Upper lobe of right lung (tissue), 1 donor: ENCODE measurements at places on chromosomes 6 and 20. TPM values are rescaled to one million over a fixed set of nuclear protein-coding genes. Genes with fewer than 3 reads are reported as not detected.
A peak's percentile ranks its signal among the peaks of the same experiment; 100 is the strongest.

Gene SCUBE3
- total RNA-seq = 0.46 TPM

Gene SLC17A5
- total RNA-seq = 26.5 TPM

GRCh38 chr6:84953111-84953755, 188.8 kb upstream of the TBX18 start:
- no peak overlapping the region for H3K27ac ChIP-seq
- DNase-seq = no peak
- no peaks in the 10 kb centered on the region for H3K4me1 ChIP-seq
- H3K36me3 ChIP-seq = no peaks in the 10 kb centered on the region

DNA sequence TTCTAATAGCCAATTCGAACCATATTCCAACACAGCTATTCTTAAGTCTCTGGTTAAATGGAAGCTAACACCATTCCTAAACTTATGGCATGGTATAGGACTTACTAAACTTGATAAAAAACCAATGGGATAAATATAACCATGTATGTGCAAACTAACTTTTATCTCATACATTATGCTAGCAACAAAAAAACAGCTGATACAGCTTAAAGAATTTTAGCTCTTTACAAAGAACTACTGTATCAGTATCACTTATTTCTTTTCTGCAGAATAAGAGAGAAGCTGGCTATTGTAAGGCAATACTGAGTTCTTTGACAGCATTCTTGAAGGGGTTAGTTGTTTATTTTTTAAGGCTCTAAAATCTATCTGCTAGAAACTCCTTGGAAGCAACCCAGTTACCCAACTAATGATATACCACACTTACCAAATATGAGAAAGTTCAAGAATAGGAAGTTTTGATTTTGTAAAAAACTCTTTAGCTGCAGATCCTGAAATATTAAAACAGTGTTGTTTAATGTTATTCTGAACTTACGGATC, 44.9 kb downstream of the REPS1 start:
- H3K27me3 ChIP-seq = no peaks in the 10 kb centered on the region
- H3K36me3 ChIP-seq = peaks cover 24% of the 10 kb centered on the region
- H3K27ac ChIP-seq = no peak overlapping the region
- peaks cover 4% of the 10 kb centered on the region for H3K4me1 ChIP-seq
- H3K4me3 ChIP-seq = no peak overlapping the region

DNA sequence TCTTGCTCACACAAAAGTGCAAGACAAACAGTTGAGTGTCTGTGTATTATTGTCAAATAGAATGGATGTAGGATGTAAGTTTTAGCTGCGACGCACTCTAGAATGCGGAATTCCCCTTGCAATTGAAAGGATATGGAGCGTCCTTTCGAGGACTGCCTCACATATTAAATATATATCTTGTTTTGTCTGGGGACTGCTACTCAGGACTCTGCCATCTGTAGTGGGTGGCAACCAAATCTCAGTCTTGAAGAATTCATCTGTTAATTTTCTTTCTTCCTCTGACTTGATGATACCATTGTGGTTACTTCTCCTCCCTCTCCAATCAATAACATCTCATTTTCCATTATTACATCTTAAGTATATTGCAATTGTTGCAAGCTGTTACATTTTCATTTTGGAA, 121.6 kb downstream of the SOX4 start:
- no peak overlapping the region for H3K4me3 ChIP-seq
- DNase-seq = no peak
- H3K4me1 ChIP-seq = no peaks in the 10 kb centered on the region
- H3K27ac ChIP-seq = no peak overlapping the region
- no peaks in the 10 kb centered on the region for H3K27me3 ChIP-seq

DNA sequence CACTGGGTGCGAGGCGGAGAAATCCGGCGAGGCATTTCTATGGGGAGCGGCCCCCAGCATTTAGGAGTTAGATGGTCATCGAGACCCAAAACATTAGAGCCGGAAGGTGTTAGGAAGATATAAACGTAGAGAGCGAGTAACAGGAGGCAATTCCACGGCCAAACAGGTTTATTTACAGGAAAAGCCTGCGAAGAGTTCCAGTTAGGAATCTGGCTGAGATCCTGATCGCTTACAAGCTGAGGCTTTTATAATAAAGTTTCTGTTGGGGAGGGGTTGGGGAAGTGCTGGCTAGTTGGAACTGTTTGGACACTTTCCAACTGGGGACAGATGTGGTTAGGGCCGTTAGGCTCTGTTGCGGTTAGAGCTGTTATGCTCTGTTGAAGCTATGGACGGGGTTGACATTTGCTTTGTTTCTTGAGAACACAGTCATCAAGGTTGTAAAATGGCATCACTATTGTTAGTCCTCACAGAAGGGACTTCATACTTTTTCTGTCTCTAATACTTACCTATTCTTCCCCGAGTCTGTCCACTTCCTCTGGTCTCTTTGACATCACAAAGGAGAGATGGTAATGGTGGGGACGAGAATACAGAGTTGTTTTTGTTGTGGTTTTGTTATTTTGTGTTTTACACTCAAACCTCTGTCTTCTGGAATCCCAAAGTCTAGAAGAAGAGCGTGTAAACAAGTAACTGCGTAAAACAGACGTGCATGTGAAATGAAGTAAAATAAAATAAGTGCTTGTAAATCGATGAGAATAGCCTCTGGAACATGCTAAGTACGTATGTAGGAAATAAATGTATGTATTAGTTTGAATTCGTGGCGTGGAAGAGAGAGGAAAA, 554 bp upstream of the ZSCAN31 start:
- no peaks in the 10 kb centered on the region for H3K27me3 ChIP-seq
- H3K27ac ChIP-seq = peak overlapping the region; percentile 95
- DNase-seq = no peak
- peak overlapping the region; percentile 78 for H3K4me3 ChIP-seq
- H3K36me3 ChIP-seq = no peaks in the 10 kb centered on the region

DNA sequence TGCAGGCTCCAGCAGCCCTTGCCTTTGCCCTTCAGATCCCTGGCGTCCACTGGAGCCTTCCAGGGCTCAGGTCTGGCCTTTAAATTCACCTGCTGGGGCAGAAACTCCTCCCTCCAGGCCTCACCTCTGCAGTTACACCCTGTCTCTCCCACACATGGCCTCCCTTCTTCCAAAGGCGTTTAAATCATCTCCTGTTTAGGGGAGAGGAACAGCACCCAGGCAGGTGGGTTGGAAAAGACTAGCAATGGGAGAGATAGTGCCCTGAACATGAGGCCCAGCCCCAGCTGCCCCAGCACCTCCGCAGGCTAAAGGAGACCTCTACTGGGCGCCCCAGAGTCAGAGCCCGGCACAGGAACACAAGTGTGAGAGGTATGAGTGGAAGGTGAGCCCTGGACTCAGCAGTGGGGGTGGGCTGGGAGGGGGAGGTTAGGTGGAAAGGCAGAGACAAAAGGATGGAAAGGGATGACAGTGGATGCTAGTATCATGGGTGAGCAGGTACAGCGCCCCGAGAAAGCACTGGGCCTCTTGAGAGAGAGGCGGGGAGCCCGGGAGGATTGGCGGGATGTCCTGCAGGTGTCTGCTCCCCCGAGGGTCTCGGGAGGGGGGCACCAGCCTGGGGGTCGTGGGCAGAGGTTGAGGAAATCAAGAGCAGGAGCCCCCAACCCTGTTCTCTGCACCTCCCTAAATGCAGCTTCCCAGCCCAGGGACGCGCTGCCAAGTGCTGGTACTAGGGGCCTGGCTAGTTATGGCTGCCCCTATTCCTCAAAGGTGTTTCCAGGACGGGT, at the start of gene CST9:
Gene CST9 (minus strand): TSS at position 51 of the 785 bp plus-strand sequence. CDS start 53 bp downstream, outside the sequence.
- H3K4me1 ChIP-seq = no peaks in the 10 kb centered on the region
- H3K27me3 ChIP-seq = no peaks in the 10 kb centered on the region
- H3K4me3 ChIP-seq = no peak within 1 kb of the TSS
- no peak within 1 kb of the TSS for H3K27ac ChIP-seq
- H3K36me3 ChIP-seq = no peaks in the 10 kb centered on the region
- no peak for DNase-seq

DNA sequence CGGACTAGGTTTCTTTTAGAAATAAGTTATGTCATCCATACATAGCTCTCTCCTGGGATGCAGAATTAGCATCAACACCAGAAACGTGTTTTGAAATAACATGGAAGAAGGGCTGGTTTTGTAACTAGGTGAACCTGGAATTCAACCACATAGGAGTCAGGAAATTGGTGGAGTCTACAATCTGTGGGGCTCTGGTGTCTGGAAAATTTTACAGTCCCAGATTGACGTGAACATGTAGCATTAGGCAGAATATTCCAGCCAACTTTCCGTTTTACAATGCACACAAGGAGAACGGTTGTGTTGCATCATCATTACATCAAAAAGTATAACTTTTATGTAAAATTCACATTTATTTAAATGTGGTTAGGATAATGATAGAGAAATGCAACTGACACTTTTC, 1.9 kb downstream of the KCNQ5 start:
- H3K4me1 ChIP-seq = peaks cover 29% of the 10 kb centered on the region
- no peaks in the 10 kb centered on the region for H3K36me3 ChIP-seq
- H3K27me3 ChIP-seq = peaks cover 6% of the 10 kb centered on the region
- DNase-seq = no peak
- no peak overlapping the region for H3K4me3 ChIP-seq

DNA sequence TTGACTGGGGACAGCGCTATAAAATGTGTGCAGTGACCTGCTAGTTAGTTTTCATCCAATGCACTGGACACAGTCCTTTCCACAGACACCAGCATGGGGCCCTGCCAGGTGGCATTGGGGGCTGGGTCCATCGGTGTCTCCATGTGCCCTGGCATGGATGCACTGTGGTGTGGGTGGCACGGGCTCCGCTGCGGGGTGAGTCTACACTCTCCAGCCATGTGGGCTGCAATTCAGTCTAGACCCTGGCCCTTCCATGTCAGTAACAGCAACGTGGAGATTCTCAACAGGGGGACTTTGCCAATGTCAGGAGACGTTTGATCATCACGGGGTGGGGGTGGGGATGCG, 100.0 kb downstream of the RAMACL start:
- H3K36me3 ChIP-seq = peaks cover 66% of the 10 kb centered on the region
- H3K4me3 ChIP-seq = no peak overlapping the region
- no peaks in the 10 kb centered on the region for H3K27me3 ChIP-seq
- H3K27ac ChIP-seq = no peak overlapping the region
- peaks cover 19% of the 10 kb centered on the region for H3K4me1 ChIP-seq

GRCh38 chr20:16222859-16223411, 350.3 kb downstream of the KIF16B start:
- H3K4me1 ChIP-seq = no peaks in the 10 kb centered on the region
- H3K4me3 ChIP-seq = no peak overlapping the region
- no peak overlapping the region for H3K27ac ChIP-seq

DNA sequence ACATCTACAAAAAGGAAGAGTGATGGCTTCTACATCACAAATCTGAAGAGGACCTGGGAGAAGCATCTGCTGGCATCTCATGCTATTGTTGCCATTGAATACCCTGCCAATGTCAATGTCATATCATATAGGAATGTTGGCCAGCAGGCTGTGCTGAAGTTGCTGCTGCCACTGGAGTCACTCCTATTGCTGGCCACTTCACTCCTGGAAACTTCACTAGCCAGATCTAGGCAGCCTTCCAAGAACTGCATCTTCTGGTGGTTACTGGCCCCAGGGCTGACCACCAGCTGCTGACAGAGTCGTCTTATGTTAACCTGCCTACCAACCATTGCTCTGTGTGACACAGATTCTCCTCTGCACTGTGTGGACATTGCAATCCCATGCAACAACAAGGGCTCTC, 111.8 kb downstream of the PERP start:
- no peak overlapping the region for H3K27ac ChIP-seq
- no peaks in the 10 kb centered on the region for H3K36me3 ChIP-seq
- no peaks in the 10 kb centered on the region for H3K27me3 ChIP-seq
- no peak for DNase-seq

Gene RHAG
- total RNA-seq = not detected

Gene TMX4
- total RNA-seq = 45.0 TPM

GRCh38 chr6:72865467-72865866, 243.6 kb downstream of the KCNQ5 start:
- no peak for DNase-seq
- peaks cover 9% of the 10 kb centered on the region for H3K4me1 ChIP-seq

Gene CUL9
- 37.4 TPM for total RNA-seq

DNA sequence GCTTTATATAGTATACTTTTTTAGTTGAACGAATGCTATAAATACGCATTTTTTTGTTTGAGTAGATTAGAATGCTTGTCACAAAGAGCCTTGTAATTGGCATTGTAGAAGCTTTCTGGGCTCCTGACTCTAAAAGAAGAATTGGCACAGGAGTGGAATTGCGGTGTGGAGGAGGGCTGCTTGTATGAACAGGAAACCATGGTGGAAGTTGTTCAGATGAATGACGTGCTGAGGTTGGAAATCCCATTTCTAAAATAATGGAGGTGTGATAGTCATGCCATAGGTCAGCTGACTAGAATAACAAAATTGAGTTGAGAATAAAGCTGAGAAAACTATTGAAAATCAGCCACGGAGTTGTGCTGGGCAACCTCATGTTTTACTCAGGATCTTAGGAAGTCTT, 174.9 kb downstream of the QKI start:
- DNase-seq = no peak
- H3K27ac ChIP-seq = no peak overlapping the region

- no peaks in the 10 kb centered on the region for H3K27me3 ChIP-seq
- H3K36me3 ChIP-seq = no peaks in the 10 kb centered on the region
- DNase-seq = no peak
- H3K27ac ChIP-seq = peak overlapping the region; percentile 93
These were observed 2.1 kb downstream of the TFEB start for GRCh38 chr6:41733360-41733706.

GRCh38 chr20:63163171-63163570, 52.8 kb downstream of the YTHDF1 start:
- peaks cover 25% of the 10 kb centered on the region for H3K27me3 ChIP-seq
- no peak for DNase-seq
- no peaks in the 10 kb centered on the region for H3K4me1 ChIP-seq
- no peaks in the 10 kb centered on the region for H3K36me3 ChIP-seq

DNA sequence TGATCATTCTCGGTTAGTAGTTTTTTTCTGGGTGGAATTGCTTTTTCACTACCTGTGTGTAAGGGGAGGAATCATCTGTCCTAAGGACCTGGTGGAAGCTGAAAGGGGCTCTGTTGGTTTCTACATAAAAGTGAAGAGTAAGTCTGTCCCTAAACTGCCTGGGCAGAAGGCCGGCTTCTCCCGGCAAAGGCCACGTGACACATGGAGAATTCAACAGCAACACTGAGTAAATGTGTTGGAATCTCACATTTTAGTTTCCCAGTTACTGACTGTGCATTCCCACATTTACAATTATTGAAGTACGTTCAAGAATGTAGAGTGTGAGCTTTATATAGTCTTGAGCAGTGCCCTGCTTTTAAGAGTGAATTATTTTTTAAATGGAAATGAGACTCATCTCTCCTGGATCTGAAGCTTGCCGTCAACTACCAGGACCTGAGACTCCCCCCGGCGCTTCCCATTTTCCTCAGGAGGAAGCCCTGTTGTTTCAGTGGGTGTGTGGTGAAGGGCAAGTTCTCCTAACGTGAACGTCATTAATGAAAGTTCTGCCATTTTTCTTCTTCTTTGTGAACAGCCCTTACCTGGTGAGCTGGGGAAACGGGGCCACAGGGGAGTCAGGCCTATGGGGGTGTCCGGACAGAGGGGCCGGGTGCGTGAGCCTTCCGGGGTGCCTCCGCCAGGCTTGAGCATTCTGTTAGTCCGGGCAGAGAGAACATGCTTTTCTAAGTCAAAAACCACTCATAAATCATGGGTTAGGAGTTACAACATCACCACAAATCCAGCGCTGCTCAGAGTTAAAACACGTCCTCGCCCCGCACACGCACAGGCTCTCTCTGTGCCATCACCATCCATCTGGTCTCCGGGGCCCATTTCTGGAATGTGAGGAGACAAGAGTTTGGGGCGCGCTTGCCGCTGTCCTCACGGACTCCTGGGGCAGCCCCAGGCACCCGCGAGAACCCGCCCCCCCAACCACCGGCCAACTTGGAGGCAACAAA, 56.6 kb upstream of the SMOC2 start:
- no peak overlapping the region for H3K27ac ChIP-seq
- no peaks in the 10 kb centered on the region for H3K4me1 ChIP-seq
- H3K27me3 ChIP-seq = peaks cover 8% of the 10 kb centered on the region
- DNase-seq = no peak

Gene BANF2
- not detected for total RNA-seq

Gene PARD6B
- total RNA-seq = 43.2 TPM

Gene CD24
- total RNA-seq = 63.6 TPM
